Breast epithelium (tissue), 4 donors: ENCODE measurements at places on chromosomes 6 and 20. TPM values are rescaled to one million over a fixed set of nuclear protein-coding genes. Genes with fewer than 3 reads are reported as not detected.

The GINS1 gene
- total RNA-seq, result 0.32 TPM

DNA sequence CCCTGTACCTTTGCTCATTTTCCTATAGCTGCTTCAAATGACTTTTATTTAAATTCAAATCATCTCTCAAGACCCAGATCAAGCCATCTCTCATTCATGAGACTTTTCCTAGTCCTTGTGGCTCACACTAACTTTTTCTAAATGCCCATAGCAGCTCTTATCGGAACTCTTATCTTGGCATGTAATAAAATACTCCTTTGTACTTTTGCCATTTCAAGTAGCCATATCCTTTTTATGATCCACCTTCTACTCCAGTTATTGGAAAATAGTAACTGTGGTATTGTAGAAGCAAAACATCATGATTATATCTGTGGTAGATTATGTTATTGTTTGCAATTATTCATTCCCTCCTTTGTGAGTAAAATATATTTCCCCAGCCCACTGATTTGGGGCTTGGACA lies 37.6 kb upstream of the FILIP1 start:
- no peak for DNase-seq

GRCh38 chr6:112691289-112691688 lies 344.2 kb downstream of the RFPL4B start:
- DNase-seq, result no peak

DNA sequence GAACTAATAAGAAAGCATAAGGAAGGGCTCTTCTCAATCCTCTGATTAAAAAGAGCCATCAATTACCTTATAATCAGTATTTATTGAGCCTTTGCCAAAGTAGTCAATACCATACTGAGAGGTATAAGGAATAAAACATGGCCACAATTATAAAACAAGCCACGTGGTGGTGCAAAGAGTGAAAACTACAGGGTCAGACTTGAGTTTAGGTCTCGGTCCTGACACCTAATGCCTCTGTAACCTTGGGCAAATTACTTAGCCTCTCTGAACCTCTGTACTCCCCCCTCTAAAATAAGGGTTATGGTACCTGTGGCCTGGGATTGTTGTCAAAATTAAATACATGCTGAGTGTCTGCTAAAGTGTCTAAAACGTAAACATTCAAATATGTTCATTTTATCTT lies 11.8 kb downstream of the TRIM10 start:
- DNase-seq, result no peak

GRCh38 chr6:67248077-67248476 lies 1387.0 kb upstream of the ADGRB3 start:
- no peak for DNase-seq

The CCR6 gene
- total RNA-seq, result not detected

GRCh38 chr6:45678285-45678607 lies 300.5 kb upstream of the SUPT3H start:
- DNase-seq, result no peak

- DNase-seq, result no peak
Observed at GRCh38 chr6:152300517-152300916, 336.6 kb downstream of the SYNE1 start.

GRCh38 chr6:6659600-6660327 lies 71.2 kb downstream of the LY86 start:
- DNase-seq, result no peak

DNA sequence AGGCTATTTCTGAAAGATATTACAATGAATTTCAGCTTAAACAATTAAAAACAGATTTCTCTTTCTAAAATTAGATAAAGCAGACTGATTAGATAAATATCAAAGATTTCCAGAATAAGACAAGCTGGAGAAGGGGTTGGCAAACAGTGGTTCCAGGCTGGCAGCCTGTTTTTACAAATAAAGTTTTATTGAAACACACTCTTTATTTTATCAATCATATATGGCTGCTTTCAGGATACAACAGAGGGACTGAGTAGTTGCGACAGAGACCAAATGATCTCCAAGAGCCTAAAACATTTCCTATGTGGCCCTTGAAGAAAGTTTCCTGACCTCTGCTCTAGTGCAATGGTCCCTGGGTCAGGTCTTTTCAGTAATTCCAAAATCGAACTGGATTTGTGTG lies 65.6 kb upstream of the IYD start:
- no peak for DNase-seq

- no peak for DNase-seq
Observed at GRCh38 chr20:62015540-62016288, 50.0 kb downstream of the TAF4 start.

The SOBP gene
- 7.0 TPM for total RNA-seq
